ENCODE measurements at places on chromosomes 5 and 9.

DNA sequence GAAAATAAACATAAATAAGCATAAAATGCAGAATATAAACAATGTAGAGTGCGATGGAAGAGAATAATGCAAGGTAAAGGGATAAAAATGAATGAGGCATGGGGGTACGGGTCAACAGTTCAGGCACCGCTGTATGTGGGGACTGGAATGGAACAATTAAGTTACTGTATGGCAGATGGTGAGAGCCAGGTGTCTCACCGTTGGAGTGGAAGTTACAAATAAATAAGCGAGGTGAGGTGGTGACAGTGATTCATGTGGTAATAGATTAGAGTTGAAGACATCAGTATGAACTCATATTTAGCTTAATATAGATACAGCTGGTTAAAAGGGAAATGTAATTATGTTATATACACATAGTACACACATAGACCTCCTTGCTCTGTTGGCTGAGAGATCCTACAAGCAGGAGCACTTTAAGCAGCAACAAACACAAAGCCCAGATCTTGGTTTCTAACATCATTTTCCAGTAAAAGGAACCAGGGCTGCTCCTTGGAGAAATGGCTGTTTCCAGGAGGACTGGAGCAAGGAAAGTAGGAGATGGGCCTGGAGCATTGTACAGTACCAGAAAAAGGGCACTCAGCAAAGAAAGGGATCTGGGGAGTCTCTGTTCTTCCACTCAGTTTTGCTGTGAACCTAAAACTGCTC is 2.4 kb upstream of the OMD start:
- DNase-seq, result no peak

- no peak for DNase-seq
These were observed 12.0 kb upstream of the ACSL6 start for GRCh38 chr5:132023258-132024116.

GRCh38 chr5:144548936-144549335 is 378.3 kb downstream of the KCTD16 start:
- no peak for DNase-seq

- no peak for DNase-seq
These were observed 326.9 kb downstream of the ZNF608 start for GRCh38 chr5:124419531-124419930.

- DNase-seq, result no peak
These were observed 272.2 kb downstream of the PRELID2 start for GRCh38 chr5:145562931-145563330.

DNA sequence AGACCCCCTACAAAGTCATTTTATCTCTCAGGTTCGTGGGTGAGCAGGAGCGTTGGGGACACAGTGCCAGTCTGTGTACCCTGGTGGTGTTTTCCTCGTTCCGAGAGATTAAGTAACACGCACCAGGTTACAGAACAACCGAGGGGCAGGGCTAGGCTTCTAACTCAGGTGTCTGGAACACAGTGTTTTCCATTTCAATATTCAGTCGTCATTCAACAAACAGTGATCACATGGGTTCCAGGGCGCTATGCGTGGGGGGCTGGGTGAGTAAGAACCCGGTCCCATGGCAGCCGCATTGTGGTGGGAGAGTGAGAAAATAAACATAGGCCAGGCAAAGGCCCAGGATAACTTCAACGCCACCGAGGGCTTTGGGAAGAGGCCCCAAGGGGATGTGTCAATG is 55.9 kb upstream of the RNU6ATAC start:
- DNase-seq, result no peak

DNA sequence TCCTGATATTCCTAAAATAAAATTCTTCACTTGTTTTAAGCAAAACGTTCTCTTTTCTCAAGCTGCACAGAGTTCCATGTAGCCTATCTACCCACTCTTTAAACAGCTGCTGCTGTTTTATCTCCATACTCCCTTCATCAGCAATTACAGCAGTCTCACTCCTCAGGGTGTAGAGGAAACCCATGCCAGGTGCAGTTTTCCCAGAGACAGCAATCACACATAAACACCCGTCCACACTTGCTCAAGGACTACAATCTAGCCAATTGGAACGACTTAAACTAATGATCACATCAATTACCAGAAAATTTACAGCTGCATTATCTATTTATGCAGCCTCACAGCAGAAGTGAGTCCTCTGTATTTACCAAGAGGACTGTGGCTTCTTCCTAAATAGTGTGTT is 141.7 kb downstream of the HTR1A start:
- DNase-seq, result no peak

- DNase-seq, result no peak
These were observed 48.4 kb upstream of the ISOC1 start for GRCh38 chr5:129046151-129046550.

DNA sequence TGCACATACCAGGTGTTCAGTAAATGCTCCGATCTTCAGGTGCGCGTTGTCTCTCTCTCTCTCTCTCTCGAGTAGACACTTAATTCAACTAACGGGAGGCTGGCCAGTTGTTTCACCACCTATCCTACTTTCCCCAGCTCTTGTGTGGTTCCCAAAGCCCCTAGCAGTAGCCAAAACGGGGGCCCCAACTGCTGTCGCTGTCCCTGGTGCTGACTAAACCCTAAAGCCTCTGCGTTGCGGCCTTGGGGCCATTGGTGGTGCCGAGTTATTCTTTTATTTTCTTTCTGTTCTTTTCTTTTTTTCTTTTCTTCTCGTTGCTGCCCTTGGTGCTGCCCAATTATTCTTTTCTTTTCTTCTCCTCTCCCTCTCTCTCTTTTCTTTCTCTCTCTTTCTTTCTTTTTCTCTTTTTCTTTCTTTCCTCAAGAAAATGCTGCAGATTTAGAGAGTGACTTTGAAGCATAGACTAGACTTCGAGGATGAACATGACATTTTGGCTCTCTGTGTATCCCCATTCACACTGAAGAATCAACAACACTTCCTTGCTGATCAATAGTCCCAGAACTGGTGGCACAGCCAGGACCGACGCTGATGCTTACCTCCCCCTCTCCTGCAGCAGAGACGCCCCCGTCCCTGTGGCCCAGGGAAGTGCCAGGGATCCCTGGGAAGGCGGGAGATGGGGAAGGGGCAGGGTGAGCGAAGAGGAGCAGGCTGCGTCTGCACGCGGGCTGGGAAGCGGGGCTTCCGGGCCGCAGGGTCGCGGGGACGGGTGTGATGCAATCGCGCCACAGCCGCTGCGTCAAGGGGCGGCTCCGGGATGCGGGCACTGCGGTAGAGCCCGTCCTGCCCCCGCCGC is at the start of gene FBLL1:
Gene FBLL1 (plus strand): TSS at position 785 of the 853 bp plus-strand sequence. CDS start 200 bp downstream, outside the sequence.
- DNase-seq, result no peak

- DNase-seq, result no peak
These were observed 170.5 kb downstream of the COL23A1 start for GRCh38 chr5:178419651-178420050.

- no peak for DNase-seq
These were observed 218.4 kb upstream of the TMEM161B start for GRCh38 chr5:88487066-88487465.

All from non-pigmented ciliary epithelial cell (primary cell).